CD14-positive monocyte (primary cell): ENCODE measurements at places on chromosomes 6 and 20.

GRCh38 chr6:3919130-3919628 lies 70.0 kb downstream of the FAM50B start:
- H3K4me1 ChIP-seq, result no peaks in the 10 kb centered on the region
- no peaks in the 10 kb centered on the region for H3K36me3 ChIP-seq
- no peak overlapping the region for H3K4me3 ChIP-seq
- no peak overlapping the region for H3K27ac ChIP-seq
- DNase-seq, result no peak

- H3K27me3 ChIP-seq, result no peaks in the 10 kb centered on the region
- no peak overlapping the region for H3K27ac ChIP-seq
- H3K4me1 ChIP-seq, result no peaks in the 10 kb centered on the region
- DNase-seq, result no peak
- H3K36me3 ChIP-seq, result no peaks in the 10 kb centered on the region
These were observed 236.7 kb downstream of the FARS2 start for GRCh38 chr6:5497896-5498578.

GRCh38 chr20:19473922-19474286 lies 261.5 kb downstream of the SLC24A3 start:
- no peak overlapping the region for H3K4me3 ChIP-seq
- H3K27me3 ChIP-seq, result no peaks in the 10 kb centered on the region
- no peak for DNase-seq
- no peaks in the 10 kb centered on the region for H3K36me3 ChIP-seq
- no peaks in the 10 kb centered on the region for H3K4me1 ChIP-seq

- no peak for DNase-seq
- no peak overlapping the region for H3K4me3 ChIP-seq
- H3K27me3 ChIP-seq, result no peaks in the 10 kb centered on the region
- H3K36me3 ChIP-seq, result no peaks in the 10 kb centered on the region
- peaks cover 17% of the 10 kb centered on the region for H3K4me1 ChIP-seq
- H3K27ac ChIP-seq, result no peak overlapping the region
These were observed 23.3 kb upstream of the NHSL1 start for GRCh38 chr6:138522611-138523010.

DNA sequence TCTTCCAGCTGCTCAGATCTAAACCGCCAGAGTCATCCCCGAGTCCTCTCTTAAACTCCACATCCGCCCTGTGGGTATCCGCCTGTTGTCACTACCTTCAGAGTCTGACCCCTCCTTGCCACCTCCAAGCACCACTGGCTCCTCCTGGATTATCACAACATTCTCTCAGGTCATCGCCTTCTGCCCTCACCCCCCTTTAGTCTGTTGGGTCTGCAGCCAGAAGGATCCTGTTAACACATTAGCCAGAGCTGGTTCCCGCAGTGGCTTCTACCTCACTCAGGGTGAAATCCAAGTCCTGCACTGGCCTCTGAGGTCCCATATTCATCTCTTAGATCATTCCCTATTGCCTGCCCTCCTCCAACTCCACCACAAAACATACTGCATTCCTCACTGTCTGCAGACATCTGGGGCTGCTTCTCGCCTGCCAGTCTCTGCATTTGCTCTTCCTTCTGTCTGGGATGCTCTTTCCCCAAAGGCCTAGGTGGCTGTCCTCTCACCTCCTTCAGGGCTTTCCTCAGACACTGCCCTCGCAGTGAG lies 34.1 kb downstream of the TNXB start:
- H3K4me1 ChIP-seq, result no peaks in the 10 kb centered on the region
- H3K36me3 ChIP-seq, result no peaks in the 10 kb centered on the region
- no peaks in the 10 kb centered on the region for H3K27me3 ChIP-seq
